ENCODE measurements at places on chromosomes 16 and 17.

GRCh38 chr17:43662413-43663141, 855 bp upstream of the MEOX1 start:
- DNase-seq, result no peak

DNA sequence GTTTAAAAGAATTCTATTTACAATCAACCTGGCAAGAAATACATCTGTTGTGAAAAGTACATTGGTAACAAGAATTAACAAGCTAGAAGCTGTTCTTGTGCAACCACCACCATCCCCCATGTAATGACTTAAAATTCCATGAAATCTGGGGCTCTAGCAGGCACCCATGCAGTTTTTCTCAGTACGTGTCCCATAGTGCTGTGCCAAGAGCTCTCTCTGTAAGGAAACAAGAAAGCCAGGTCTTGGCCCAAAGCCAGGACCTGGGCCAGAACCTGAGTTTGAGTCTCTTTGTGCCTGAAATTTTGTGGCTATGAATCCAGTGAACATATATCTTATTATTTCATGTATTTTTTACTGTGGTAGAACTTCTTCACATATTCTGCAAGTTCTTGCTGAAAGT, 46.6 kb downstream of the NUP93 start:
- DNase-seq, result no peak

- peak; percentile 7 for DNase-seq
Observed at GRCh38 chr17:81456798-81457197, 55.8 kb downstream of the ACTG1 start.

- no peak for DNase-seq
Observed at GRCh38 chr17:32152130-32152529, 9.8 kb downstream of the RHOT1 start.

GRCh38 chr17:8799570-8800212, 526 bp upstream of the MFSD6L start:
- no peak for DNase-seq

- DNase-seq, result no peak
Observed at GRCh38 chr16:31127182-31127581, 8.3 kb downstream of the PRSS8 start.

GRCh38 chr17:17413215-17413792, 63.5 kb upstream of the MED9 start:
- DNase-seq, result no peak

GRCh38 chr17:65987988-65988387, 203.9 kb downstream of the CEP112 start:
- no peak for DNase-seq

- DNase-seq, result no peak
Observed at GRCh38 chr17:52536489-52536888, 378.0 kb upstream of the CA10 start.

DNA sequence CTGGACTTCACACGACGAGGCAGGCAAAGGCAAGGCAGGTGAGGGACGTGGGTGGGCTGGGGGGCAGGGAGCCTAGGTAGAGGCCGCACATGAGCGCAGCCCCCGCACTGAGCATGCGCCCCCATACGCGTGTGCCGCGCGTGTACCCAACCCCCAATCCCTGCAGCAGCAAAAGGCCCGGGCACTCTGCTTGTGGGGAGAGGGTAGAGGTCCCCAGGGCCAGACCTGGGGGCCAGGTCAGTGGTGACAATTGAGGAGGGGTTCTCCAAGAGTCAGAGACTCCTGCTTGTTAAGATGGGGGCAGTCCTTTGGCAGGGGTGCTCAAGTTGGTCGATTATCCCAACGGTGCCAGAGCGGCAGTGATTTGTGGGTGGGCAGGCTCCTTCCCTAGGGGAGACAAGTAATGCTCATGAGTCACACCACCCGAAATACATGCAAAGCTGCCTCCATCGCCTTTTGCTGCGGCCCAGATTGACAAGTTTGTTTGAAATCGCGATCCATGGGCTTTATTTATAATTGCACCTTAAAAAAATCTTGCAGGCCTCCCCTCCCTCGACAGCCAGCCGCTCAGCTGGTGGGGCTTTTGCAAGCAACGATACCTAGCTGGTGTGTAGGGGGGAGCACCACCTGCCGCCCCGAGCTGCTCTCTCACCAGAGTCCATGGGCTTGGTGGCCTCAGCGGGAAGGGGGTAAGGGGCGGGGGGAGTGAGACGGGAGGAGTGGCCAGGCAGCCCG, 1.1 kb upstream of the GIT1 start:
- DNase-seq, result peak; percentile 19

GRCh38 chr17:37067555-37068111, 118.9 kb downstream of the AATF start:
- DNase-seq, result no peak

DNA sequence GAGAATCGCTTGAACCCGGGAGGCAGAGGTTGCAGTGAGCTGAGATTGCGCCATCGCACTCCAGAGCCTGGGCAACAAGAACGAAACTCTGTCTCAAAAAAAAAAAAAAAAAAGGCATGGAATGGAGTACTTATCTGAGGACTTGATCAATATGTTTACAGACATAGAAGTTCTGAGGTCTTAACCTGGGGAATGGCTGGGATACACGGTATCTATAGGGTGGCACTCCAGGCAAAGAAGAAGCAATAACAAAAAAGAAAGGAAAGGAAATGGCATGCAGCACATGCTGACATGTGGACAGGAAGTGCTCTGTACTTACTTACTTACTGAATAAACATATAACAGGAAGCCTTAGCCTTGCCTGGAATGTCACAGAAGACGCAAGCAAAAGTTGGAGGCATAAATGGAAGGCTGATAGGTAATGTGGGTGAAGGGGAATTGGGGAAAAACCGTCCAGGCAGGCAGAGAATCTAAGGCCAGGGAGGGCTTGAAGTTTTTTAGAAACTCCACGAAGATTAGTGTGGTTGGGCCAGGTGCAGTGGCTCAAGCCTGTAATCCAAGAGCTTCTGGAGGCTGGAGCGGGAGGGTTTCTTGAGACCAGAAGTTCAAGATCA, 10.1 kb upstream of the SPOP start:
- DNase-seq, result no peak

DNA sequence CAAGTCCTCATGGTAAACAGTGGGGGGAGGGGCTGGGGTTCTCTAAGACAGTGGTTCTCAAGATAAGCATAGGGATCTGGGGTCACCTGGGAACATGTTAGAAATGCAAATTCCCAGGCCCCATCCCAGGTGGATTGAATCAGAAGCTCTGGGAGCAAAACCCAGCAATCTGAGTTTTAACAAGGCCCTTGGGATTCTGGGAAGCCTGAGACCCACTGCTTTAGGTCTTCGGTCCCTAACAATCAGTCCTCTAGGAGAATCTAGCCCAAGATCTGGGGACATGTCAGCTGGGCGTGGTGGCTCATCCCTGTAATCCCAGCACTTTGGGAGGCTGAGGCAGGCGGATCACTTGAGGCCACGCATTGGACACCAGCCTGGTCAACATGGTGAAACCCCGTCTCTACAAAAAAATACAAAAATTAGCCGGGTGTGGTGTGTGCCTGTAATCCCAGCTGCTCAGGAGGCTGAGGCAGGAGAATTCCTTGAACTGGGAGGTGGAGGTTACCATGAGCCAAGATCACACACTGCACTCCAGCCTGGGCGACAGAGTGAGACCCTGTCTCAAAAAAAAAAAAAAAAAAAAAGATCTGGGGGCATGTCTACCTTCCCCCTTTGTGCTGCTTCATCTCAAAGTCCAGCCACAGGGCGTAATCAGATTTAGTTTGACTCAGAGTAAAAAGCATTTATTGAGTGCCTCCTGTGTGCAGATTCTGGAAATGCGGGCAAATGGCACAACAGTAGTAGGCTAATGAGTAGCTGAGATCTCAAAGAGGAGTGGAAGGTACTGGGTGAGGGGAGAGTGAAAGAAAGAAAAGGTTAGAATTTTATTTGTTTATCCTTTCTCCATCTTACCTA, 8.8 kb upstream of the NR1D1 start:
- no peak for DNase-seq

DNA sequence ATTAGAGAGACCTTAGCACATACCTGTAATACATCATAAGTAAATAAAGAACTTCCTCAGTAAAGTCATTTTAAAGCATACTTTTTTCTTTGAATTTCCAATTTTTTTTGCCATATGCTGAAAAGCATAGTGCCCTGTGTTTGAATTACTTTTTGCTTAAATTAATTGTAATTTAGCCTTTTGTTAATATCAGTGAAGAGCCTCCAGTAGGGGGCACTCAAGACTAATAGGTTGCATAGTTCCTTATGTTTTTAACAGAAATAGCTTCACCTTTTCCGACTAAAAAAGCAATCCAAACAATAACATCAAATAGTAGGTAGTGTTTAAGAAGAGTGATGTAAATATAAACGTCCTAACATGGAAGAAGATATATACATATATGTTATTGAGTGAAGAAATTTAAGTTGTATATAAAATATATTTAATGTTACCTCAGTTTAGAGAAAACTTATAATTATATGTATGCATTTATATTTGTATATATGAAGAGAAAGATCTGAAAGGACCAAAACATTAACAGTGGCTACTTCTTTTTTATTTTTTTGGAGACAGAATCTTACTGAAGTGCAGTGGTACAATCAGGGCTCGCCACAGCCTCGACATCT, 18.6 kb downstream of the RAD51C start:
- peak; percentile 45 for DNase-seq

DNA sequence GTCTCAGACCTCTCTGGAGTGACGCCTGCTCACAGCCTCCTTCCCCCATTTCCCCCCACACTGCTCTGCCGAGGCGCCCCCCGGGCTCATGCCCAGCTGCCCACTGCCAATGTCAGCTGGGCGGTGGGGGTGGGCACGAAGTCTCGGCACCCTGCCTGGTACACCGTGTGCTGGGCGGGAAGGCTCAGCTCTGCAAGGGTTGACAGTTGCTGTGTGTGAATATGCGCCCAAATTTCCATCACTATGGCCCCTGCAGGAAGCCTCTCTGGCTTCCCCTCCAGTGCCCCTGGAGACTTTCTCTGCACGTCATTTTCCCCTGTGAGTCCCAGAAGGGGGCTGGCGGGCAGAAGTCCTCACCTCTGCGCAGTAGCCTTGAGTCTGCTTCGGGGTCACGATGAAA, 11.6 kb upstream of the CAMKK1 start:
- DNase-seq, result no peak

GRCh38 chr16:11004973-11005610, 60.7 kb downstream of the CLEC16A start:
- no peak for DNase-seq

DNA sequence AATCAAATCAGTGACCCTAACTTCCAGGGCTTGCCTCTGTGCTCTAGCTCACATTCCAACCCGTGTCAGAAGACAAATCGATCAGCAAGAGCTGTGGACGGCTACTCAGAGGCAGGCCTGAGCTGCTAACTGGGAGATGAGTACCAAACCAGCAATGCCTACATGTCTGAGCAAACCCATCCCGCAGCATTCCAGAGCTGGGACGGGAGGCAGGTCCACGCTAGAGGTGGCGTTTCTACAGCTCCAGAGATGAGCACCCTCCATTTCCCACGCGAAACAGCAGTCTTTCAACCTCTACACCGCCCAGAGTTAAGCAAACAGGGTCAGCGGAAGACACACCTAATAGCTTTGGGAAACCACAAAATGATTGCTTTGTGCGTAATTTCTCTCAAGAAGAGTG, 6.5 kb downstream of the NXN start:
- DNase-seq, result no peak

Data from NCI-H2227 treated with DMSO at 0.1 percent for 48 hours (cell line).